ENCODE measurements at places on chromosomes 5 and 9. TPM values are rescaled to one million over a fixed set of nuclear protein-coding genes. Genes with fewer than 3 reads are reported as not detected.

DNA sequence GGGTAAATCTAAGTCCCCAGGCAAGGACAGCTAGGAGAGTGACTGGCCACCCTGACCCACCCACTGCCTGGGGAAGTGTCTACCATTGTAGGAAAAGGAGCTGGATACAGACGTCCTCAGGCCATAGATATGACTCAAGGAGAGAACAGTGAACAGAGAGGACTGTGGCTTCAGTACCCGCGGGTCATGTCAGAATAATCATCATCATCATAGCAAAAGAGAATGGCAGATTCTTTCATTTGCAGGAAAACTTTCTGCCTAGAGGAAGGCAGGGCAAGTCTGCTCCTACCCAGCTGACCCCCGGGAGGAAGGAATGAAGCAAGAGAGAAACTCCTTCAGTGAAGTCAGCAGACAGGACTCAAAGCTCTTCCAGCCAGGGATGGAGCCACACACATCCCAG is 52.2 kb upstream of the UBTD2 start:
- DNase-seq, result no peak

DNA sequence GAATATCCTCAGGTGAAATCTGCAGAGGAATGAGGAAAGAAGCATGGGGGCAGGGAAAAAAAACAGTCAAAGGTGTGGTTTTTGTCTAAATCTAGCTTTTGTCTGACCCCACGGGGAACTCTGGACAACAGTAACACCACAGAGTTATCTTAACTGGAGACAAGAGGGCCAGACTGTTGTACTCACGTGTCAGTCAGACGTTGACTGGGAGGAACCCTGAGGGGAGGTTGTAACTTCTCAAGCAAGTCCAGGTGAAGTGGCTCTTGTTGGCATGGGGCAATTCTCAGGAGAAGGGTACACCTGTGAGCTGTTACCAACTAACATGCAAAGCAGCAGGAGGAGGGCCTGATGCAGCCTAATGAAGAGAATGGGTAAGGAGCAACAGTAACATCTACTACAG is 44.1 kb upstream of the SHISAL2B start:
- no peak for DNase-seq

GRCh38 chr5:171268700-171269620 is 40.1 kb upstream of the TLX3 start:
- no peak for DNase-seq

DNA sequence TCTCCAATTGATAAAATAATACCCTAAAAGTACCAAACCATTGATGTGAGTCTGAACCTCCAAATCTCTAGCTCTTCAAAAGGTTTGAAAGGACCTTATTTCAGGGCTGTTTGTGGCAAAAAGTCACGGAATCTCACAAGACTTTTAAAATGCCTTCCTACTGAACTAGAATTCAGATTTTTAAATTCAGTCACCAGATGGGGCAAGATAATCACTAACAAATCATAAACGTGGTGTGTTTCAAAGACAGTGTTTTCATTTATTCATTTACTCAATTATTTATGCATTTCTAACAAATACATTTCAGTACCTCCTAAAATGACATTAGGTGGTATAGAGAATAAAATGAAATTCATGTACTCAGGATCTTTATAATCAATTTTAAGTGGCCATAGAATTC is 68.2 kb upstream of the SMC2 start:
- DNase-seq, result no peak

- DNase-seq, result no peak
Measured at GRCh38 chr9:92769286-92769685, 4.7 kb upstream of the BICD2 start.

DNA sequence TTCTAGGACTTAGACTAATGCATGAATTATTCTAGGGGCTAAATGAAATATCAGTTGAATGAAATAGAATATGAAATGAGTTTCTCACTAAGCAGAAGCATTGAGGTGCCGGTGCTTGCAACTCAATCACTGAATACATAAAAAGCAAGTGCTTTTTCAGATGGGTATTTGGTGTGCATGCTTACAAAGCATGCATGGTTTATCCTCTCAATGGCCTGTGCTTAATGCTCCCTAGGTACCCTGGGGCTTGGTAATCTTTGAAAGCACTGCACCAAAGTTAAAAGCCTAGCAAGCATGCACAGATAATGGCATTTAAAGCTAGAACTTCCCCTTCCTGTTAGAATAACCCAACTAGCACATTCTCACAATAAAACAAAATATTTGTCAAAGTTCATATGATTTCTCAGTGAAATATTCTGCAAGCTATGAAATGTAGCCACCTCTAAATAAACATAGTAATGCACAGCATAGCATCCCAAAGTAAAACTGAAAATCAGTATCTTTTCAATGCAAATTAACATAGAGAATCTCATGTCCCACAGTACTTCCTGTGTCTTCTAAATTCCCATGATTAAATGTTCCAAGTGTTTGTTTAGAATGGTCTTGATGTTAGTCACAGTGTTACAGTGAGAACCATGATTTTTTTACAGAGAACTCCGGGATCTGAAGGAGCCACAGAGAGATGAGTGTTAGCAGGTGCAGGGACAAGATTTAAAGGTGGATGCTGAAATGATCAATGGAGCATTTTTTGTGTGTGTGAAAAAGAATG is 143.4 kb upstream of the CDH6 start:
- no peak for DNase-seq

PCDHGA4 gene
- 4.5 TPM for total RNA-seq

SLCO6A1 gene
- total RNA-seq, result not detected

TNFSF8 gene
- total RNA-seq, result 7.0 TPM

UBE2QL1 gene
- 5.0 TPM for total RNA-seq

ZCCHC9 gene
- total RNA-seq, result 23.0 TPM

AIF1L gene
- 19.9 TPM for total RNA-seq

All from omental fat pad (tissue), 4 donors.